ENCODE measurements at places on chromosomes 5 and 9.
A peak's percentile ranks its signal among the peaks of the same experiment; 100 is the strongest.

DNA sequence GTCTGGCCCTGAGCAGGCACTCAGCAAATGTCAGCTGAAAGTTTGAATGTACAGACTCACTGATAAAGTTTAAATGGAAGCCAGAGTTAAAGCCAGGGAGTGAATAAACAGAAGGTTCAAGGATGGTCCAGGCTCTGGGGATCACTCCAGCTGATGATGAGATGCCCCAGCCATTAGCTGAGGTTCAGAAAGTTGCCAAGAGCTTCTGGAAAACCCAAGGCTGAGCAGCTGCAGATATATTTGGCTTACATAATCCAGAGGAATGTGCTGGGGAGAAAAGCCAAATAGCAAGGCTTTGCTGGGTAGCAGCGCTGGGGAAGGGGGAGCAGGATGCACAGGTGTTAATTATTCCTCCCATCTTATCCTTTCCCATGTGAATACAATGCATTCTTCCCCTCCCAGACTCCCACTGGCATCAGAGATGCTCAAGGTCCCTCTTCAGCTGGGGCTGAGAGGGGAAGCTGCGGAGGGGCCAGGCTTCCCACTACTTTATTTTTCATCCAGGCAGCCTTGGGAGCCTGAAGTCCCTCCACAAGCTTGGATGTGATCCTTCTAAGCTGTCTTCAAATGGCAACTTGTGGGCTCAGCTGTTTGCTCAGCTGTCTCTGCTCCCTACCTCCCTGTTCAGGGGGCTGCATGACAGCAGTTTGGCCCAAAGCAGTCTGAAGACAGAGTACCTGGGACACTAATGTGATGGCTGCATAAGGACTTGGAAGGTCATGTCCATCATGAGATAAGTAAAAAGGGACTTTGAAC is 341.2 kb downstream of the TRIM32 start:
- no peak for DNase-seq

DNA sequence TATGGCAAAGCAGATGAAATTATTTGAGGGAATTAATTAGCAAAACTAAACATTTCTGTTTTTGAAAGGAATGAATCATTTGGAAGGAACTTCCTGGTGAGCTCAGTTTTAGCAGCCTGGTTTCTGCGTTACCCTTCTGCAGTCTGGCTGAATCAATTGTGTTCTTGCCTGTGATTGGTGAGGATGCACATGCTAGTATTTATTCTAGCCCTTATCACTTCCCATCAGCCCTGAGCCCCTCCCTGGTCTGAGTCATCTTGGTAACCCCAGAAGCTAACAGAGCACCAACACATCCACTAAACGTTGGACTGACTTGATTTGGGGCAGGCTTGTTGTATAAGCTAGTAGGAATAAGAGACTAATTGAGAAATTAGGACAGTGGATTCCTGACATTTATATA is 6.6 kb downstream of the TJP2 start:
- DNase-seq, result peak; percentile 71

DNA sequence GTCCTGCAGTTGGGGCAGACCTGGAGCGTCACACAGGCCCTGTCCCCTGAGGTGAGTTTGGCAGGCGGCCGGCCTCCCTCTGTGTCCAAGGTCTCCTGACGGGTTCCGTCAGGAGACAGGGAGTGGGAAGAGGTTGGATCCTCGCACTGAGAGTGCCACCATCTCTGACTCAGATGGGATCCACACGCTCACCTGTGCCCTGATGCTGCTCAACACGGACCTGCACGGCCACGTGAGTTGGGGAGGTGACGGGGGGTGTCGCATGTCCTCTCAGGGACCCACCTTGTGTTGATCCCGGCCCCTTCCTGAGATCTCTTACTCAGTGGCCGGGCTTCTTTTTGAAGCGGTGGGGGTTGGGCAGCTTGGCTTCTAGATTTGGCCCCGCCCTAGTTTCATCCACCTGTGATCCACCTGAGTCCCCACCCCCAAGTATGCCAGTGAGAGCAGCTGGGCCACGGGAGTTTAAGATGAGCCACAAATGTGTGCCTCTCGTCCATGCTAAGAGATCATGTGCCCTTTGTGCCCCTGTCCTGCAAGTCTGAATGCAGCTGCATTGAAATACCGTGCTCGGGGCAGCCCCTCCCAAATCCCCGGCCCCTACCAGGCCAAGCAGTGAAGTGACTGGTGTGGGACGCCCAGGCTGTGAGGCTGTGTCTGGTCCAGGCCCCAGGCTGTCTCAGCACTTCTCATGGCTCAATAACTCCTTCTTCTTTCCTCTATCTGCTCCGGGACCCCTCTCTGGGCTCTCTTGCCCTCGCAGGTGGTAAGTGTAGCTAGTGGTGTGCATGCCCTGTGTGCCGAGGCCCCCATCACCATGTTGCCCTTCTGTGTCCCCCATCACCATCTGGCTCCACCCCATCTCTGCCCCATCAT is 27.2 kb downstream of the PSD2 start:
- no peak for DNase-seq

- no peak for DNase-seq
Measured at GRCh38 chr5:61974680-61975079, 331.3 kb upstream of the KIF2A start.

GRCh38 chr5:149857499-149857898 is 87.1 kb downstream of the PDE6A start:
- no peak for DNase-seq

DNA sequence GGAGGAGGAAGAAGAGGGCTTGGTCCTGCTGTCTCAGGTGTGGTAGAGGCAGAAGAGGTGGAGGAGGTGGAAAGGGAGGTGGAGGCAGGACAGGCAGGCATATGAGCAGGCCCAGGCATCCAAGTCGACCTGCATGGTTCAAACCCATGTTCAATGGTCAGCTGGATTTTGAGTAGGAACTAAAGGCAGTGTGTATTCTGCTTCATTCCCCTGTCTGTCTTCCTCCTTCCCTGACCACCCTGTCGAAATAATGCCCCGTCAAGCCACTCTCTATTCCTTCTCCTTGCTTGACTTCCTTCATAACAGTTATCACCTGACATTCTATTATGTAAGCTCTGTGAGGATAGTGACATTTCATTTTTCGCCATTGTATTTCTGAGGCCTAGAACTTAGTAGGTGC is 34.8 kb downstream of the ATP6V0E1 start:
- DNase-seq, result peak; percentile 63

Measured in inflammatory macrophage treated with lipopolysaccharide for 1 hour (primary cell).